ENCODE measurements at places on chromosomes 7 and 10.

DNA sequence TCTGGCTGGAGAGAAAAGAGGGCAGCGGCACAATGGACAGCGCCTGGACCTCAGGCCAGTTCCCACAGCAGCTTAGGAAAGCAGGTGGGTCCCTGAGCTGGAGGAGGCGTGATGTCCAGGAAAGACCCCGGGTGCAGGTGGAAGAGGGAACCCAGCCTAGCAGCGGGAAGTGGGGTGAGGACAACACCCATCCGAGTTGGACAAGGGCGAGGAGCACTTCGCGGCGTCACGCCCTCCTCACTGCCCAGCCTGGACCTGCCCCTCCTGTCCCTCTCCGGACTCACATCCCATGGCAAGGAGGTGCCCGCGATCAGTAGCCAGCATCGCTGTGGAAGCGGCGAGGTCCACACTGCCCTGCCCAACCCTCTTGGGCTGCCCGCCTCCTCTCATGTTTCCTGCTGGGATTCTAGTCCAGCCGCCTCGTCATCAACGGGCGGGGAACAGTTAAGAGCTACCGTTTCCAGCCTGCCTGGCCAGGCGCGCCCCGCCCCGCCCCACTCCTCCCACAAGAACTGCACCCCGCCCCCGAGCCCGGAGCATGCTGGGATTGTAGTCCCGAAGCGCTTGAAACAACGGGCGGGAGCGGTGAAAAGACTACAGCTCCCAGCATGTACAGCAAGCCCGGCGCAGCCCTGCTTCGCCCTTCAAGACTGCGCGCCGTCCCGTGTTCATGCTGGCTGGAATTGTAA is 930.6 kb upstream of the ZNF722 start:
- no peak for DNase-seq

DNA sequence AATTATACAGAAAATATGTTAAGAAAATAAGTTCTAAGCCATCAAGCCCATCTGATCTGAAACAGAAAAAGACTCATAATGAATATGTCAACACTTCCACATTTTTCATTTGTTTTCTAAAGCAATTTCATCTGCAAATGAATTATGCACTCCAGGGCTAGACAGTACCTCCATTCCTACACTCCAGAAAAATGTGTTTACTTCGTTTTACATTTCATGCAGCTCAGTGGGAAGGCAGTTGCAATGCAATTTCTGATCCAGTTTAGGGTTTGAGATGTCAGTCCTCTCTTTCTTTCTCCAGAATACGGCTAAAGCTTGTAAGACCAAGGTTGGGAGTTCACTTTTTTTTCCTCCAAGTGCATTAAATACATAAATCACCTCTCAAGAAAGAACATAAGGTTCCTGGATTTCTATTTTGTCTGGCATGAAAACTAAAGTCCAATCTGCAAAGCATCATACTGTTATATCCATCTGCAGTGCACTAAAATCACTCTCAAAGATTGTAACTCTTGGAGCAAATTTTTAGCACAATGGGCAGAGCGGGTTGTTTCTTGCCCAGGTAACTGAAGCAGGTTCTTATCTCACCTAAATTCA is 348.8 kb upstream of the C7orf33 start:
- DNase-seq: no peak

DNA sequence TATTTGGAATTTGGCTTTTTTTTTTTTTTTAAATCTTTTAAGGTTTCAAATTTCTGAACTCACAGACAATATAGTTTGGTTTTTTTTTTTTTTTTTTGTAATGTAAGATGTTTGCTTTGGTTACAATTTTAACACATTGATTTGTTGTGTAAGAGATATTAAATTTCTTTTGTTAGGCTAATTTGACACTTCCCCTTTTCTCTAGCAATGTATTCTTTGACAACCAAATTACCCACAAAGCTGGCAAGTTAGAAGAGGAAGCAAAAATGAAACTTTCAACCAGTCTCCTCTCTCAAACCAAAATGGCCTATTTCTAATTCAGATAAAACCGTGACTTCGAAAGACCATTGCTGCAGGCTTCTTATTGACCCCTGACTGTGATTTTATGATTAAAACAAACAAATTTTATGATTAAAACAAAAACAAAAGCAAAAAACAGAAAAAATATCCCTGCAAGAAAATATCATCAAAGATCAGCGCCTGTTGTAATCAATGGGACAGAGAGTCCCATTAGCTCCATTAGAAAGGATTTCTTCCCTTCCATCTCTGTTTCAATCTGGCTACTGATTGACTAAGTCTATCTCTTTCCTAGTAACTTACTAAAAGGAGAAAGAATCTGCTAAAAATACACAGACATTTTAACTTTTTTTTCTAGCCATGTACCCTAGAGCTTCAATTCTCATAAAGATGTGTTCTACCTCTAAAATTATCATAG is 489.2 kb downstream of the MDFIC start:
- no peak for DNase-seq

- DNase-seq: no peak
Measured at GRCh38 chr7:19304086-19304485, 158.9 kb upstream of the FERD3L start.

GRCh38 chr7:45918556-45918955 is 2.5 kb downstream of the IGFBP3 start:
- no peak for DNase-seq

- DNase-seq: no peak
Measured at GRCh38 chr10:72025400-72025799, 61.2 kb downstream of the CHST3 start.

GRCh38 chr7:25624833-25625232 is 396.5 kb upstream of the NPVF start:
- no peak for DNase-seq

- no peak for DNase-seq
Measured at GRCh38 chr10:104052431-104052830, 33.2 kb downstream of the COL17A1 start.

- DNase-seq: no peak
Measured at GRCh38 chr7:106073701-106074100, 38.4 kb downstream of the SYPL1 start.

GRCh38 chr10:103449208-103450144 is 2.7 kb downstream of the CALHM2 start:
- DNase-seq: no peak

- DNase-seq: no peak
Measured at GRCh38 chr7:110962374-110962773, 128.6 kb upstream of the LRRN3 start.

DNA sequence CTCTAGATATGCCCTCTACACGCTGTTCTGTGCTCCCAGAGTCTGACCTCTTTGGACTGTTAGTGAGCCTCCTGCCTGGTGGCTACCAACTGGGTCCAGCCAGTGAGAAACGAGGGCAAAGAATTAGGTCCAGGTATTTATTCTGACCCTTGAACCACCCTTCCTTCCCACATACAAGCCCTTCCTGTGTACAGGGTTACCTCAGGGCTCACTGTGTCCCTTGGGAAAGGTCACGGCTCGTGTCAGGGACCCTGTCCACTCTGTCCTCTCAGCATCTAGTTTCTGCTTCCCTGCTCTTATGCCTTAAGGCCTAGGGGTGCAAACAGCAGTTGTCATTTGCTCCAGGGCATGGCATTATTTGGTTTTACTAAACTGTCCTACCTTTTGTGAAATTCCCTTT is 180.4 kb downstream of the SDK1 start:
- DNase-seq: no peak

DNA sequence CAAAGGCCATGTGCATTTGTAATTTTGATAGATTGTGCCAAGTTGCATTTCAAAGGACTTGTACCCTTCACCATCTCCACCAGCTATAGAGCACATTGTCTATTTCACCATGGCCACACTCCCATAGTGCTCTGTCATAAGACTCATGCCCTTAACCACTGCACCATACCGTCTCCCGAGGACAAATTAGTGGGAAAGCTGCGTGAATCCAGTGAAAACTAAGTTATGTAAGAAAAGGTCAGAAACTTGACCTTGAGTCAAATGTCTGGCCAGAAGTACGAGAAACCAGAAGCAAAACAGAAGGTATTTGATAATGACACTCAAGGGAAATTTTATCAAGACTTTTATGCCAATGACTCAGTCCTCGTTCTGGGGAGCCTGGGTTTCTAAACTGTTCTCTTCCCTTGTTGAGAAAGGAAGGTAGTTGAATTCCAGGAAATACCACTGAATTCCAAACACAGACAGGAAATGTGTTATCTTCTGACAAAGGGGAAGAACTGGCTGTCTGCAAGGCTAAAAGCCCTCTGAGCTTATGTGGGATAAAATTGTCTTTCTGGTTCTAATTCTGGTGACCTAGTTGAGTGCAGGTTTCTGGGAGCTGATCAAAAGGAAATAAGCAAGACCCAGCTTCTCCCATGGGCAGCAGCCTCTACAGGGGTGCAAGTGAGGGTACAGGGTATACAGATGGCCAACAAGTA is 49.7 kb downstream of the CDK1 start:
- DNase-seq: no peak

DNA sequence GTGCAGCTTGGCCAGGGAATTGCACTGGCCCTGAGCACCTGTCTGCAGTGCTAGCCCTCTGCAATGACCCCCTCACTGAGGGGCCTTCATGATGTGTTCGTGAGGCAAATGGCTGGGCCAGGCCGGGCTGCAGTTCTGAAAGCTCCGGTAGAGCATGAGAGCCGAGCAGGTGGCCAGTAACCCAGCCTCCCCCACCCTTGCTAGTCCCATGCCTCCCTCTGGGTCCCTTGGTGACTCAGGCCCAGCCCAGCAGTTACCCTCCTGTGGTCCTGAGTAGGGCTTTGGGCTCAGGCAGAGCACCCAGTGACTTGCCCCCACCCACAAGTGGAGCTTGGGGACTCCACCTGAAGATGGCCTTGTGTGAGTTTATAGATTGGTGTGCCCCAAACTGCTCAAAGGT is 16.1 kb upstream of the CSGALNACT2 start:
- no peak for DNase-seq

DNA sequence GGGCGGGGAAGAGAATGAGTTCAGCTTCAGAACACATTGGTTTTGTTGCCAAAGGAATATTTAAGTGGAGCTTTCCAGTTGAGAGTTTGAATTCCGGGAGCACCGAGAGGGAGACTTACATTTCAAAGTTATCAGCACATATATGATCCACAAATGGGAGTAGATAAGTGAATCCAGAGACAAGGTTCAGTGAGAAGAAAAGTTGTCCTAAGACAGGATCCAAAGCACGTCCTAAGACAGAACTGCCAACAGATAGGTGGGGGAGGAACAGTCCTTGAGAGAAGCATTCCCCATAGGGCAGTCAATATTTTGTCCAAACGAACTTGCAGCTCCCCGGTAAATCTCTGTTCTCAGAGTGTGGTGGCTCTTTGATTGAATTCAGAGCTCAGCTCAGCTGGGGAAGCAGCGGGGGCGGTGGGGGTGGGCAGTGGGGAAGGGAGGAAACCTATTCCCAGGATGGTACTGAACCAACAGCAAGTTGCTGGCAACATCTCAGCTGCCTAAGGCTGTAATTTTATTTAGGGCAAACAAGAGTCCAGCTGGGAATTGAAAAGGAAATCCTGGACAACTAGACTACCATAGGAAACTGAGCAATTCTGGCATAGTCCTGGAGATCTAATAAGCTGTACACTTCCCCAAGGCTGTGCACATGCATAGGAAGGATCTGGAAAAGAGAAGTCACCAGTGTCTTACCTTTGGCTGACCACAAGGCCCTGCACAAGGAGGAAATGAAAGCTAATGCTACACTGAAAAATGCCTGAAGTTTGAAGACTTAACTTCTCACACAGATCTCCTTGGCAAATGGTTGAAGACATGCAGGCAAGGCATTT is 94.2 kb upstream of the CXCL12 start:
- DNase-seq: no peak

- no peak for DNase-seq
Measured at GRCh38 chr10:77317221-77317620, 320.4 kb downstream of the KCNMA1 start.
